ENCODE measurements at places on chromosomes 12 and 14.

DNA sequence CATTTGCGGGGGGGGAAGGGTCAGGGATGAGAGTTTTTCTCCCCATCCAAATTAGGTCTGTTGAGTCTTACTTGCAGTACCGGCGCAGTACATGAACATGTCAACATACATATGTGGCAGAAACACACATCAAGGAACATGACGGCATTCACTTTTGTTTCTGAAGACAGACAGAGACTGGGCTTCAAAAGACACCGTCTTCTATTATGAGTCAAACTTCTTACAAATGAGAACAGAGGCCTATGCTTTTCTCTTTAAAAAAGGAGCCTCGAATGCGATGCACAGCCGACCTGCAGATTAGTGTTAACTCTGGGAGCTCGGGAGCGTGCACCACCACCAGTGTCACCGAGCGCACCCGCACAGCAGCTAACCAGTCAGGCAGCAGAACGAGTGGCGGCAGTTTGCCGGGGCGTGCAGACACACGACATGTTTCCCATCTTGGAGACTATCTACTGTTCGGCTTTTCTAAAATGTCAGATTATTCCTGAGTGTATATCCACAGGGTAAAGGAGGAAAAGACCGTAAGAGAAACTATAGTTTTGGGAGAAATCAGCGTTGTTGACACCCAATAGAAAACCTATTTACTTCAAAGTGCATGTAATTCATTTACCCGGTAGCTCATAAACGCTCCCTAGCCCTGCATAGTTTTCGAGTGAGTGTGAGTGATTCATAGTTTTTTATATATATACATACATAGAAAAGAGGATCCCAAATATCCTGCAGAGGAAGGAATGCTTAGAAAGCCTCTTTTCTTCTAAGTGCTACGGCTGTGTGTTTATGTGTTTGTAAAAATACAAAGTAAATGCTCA is 33.0 kb downstream of the UBR7 start:
- no peak for DNase-seq

DNA sequence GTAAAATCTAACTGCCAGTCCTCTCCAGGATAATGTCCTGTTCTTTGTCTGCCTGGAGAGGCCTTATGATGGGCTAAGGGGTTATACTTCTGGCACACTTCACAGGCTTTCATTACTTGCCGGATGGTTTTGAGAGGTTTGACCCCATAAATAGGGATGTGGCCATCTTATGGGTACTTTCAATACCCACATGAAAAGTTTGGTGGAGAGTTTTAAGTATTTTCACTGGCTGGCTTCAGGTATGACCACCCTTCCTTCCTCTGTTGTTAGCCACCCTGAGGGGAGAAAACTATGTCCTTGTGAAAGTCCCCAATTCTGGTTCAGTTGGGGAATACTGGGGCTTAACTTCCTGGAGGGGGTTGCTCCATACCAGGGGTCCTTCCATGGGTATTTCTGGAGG is 54.8 kb downstream of the ASCL4 start:
- DNase-seq, result no peak

- no peak for DNase-seq
Measured at GRCh38 chr14:35565871-35566464, 32.0 kb downstream of the INSM2 start.

DNA sequence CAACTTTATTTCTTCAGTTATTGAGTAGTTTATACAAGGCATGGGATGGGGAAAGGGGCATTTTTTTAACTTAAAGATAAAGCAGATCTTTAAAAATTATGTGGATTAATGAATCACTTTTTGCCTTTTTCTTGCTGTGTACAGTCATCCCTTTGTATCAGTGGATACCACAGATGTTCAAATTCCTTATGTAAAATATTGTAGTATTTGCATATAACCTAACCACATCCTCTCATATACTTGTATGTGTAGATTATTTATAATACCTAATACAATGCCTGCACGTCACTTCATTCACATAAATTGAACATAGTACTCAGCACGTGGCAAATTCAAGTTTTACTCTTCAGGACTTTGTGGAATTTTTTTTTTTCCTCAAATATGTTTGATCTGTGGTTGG is 66.5 kb upstream of the MON2 start:
- DNase-seq, result no peak

DNA sequence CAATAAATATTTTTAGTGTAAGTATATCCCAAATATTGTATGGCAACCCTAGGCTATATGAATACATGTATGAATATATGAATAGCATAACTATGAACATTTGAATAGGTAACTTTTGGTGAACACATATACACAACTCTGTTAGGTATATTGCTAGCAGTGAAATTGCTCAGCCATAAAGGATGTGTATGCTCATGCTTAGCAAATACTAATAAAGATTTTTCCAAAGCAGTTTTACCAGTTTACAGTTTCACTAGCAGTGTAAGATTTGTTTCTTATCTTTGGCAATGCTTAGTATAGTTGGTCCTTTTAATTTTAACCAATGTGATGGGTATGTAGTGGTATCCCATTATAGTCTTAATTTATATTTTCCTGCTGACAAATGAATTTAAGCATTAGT is 5.3 kb upstream of the DAAM1 start:
- no peak for DNase-seq

All from activated T-helper 1 cell treated with anti-CD3 and anti-CD28 coated beads, Interleukin-2, amount 50 U/mL, for 16 hours (primary cell).